Stimulated activated CD4-positive, alpha-beta T cell treated with anti-CD3 and anti-CD28 coated beads, Interleukin-1b, Interleukin-23, amount 100 ng/mL, for 1 hour (primary cell): ENCODE measurements at places on chromosomes 4 and X.

- no peak for DNase-seq
Observed at GRCh38 chr4:104967034-104967401, 179.7 kb upstream of the TET2 start.

- no peak for DNase-seq
Observed at GRCh38 chr4:111854494-111855087, 290.7 kb upstream of the FAM241A start.

- DNase-seq, result no peak
Observed at GRCh38 chr4:114078636-114079035, 99.2 kb upstream of the ARSJ start.

GRCh38 chr4:132504438-132504837 is 644.7 kb upstream of the PCDH10 start:
- DNase-seq, result no peak

DNA sequence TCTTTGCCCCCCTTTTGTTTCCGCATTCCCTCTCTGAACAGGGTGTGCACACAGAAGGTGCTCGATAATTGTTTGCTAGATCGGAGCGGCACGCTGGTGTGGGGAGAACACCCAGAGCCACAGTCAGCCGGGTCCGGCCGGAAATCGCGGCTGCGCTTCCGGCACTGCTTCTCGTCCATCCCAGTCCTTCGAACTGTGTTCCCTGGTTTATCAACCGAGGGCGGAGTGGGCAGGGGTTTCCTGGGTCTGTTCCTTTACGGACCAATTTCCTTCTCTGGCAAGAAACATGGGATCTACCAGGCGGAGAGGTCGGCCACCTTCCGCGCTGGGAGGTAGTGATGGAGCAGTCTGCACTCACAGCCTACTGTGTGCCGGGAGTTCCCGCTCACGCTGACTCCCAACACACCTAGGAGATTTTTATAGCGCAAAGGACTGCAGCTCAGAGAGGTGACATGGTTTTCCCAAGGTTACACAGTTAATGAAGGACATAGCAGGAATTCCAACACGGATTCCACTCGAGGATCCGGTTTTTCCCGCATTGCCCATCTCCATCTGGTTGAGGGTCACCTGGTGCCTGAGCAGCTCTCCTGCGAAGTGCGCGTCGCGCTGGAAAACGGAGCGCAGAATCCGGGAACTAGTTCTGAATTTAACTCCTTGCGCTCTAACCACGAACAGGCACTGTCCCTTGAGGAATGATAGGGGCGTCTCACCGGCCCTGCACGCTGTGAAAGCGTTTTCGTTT is 6.8 kb downstream of the MSX1 start:
- DNase-seq, result no peak

DNA sequence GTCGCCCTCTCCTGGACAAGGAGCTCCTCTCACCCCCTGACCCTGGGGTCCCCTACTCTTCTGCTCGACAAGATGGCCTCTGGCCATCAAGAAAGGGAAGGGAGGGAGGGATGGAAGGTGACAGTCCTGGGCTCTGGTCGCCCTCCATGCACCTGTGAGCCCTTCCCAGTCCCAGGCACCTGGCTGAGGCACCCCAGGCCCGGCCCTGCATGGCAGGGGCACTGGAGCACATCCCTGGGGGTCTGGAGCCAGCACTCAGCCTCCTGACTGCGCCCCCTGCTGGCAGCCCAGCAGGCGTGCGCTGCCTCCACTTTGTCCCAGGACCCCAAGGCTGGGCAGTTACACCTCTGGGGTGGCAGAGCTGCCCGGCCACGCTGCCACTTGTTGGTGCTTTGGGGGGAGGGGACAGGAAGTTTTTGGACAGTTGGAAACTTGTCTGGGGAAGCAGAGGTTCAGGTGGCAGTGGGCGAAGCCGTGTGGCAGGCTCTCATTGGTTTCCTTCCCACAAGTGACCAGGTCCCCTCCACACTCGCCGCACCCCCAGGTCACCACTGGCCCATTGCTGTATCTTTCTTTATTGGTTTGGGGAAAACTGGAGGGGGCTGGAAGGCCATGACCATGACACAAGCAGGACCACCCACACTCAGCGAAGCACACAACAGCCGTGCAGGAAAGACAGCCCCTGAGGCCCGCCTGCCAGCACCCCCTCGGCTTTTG is 4.3 kb downstream of the PNCK start:
- DNase-seq, result peak; percentile 16
